ENCODE measurements at places on chromosomes 11 and 22. TPM values are rescaled to one million over a fixed set of nuclear protein-coding genes. Genes with fewer than 3 reads are reported as not detected.

Gene CCDC179
- total RNA-seq = not detected

Gene SMC1B
- not detected for total RNA-seq

GRCh38 chr11:79708319-79708932 is 267.6 kb upstream of the TENM4 start:
- DNase-seq = no peak

- DNase-seq = no peak
Observed at GRCh38 chr11:78504708-78505107, 70.0 kb downstream of the NARS2 start.

Gene APOBEC3H
- not detected for total RNA-seq

Gene ARHGAP42
- total RNA-seq = 4.8 TPM

- DNase-seq = no peak
Observed at GRCh38 chr11:130428316-130429119, at the start of gene ADAMTS8. ADAMTS8 (minus strand) TSS chr11:130428609; CDS start chr11:130428286, 323 bp downstream.

- DNase-seq = no peak
Observed at GRCh38 chr11:23502389-23502788, 642.1 kb upstream of the CCDC179 start.

DNA sequence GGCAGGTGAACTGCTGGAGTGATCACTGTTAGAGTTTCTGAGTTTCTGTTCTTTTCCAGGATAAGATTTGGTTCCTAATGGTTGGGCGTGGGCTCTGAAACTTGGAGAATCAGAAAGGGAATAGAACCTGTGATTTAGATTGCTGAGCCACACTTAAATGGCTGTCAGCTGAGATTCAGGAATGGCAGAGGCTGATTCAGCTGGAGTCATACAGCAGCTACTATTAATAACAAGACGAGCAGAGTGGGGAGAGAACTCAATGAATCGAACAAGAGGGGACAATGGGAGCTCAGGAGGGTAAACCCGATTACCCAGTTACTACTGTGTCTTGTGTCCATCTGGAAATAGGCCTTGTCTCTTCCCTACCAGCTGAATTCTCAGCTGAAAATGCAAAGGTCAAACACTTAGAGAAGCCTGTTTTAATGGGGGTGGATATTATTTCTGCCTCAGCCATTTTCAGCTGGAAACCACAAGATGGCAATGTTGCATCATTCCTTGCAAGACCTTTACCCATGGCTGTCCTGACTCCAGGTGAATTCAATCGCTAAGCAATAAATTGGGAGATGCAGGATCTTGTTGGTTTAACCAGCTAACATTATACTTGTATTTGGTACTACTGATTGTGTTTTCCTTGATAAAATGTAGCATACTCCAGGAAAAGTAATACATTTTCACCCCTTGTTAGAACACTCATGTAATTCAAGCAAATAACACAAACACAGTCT is 104.5 kb upstream of the RAG2 start:
- DNase-seq = no peak

- no peak for DNase-seq
Observed at GRCh38 chr22:45291061-45291930, 6.5 kb downstream of the UPK3A start.

GRCh38 chr11:36817336-36817965 is 219.4 kb upstream of the RAG2 start:
- no peak for DNase-seq

DNA sequence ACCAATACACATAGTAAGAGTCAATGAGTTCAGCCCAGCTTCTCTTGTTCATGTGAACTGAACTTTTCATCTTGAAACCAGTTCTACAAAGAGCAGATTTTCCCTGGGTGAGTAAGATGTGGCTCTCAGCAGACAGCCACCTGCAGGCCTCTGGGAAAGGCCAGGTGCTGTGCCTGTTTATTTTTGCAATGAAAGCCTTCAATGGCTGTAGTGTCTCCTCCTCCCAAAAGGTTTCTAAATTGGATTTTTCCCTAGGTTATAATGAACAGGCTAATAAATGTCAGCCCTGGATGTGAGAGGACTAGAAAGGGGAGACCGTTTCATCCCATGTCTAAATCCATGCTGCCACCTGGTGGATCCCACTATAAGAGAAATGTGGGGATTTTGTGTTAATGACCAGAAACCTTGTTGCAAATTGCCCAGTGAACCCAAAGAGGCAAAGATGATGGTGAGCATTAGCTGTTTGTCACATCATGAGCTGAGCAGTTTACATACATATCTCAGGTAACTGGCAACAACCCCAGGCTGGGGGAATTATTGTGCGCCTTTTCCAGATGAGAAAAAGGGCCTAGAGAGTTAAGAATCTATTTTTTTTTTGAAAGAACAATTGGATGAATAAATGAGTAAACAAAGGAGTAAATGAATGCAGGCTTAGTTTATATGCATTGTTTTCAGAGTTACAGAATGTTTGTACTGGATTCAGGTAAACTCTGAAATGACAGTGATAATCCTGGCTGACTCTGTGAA is 12.7 kb downstream of the C11orf91 start:
- no peak for DNase-seq

Gene APOA5
- total RNA-seq = not detected

DNA sequence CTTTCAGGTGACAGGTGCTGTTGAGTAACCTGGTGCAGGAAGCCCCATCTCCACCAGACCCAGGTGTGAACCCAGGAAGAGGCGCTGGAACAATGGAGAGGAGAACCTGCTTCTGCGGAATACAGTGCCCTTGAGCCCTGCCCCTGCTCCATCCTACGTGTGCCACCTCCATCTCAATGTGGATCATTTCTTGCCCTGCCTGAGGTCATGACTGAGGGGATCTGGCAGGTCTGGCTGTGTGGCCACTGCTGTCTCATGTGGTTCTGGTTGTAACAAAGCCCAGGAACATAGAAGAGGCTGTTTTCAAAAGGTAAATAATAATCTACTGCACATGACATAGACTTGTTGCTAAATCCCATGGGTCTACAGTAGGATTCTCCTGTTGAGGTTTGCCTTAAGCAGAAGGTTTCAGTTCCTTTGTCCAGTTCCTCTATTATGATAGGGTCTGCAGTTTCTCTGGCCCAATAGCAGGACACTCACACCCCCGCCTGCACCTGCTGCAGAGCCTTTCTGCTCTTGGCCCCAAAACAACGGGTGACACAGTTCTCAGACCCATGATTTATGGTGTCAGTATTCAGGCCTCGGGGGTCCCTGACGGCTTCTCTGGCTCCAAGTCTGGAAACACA is 113.5 kb upstream of the IGLL5 start:
- DNase-seq = no peak

- no peak for DNase-seq
Observed at GRCh38 chr11:93903989-93904388, 53.6 kb upstream of the VSTM5 start.

GRCh38 chr11:73230931-73231330 is 12.8 kb downstream of the P2RY2 start:
- no peak for DNase-seq

GRCh38 chr22:36227396-36227795 is 11.9 kb downstream of the APOL2 start:
- no peak for DNase-seq

DNA sequence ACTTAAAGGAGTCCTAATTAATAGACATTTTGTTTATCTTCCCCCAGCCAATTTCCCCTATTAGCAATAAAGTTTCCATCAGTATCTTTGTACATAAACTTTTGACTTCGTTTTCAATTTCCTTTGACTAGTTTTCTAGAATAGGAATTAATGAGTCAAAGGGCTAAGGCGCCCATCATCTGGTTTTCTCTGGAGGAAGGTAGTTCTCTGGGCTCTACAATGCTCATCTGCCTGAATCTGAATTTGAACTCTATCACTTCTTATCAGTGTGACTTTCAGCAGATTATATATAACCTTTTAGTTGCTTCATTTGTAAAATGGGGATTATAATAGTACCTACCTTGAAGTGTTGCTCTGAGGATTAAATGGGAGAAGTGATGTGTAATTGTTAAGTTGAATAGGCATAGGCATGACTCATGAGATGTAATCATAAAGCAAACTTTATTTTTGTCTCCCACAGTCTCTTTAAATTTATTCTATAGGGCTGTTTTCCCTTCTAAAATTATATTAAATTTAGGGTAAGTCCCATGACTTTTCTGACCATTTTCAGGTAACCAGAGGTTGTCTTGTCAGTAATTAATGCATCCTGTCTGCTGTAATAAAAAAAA is 5.8 kb upstream of the TUB start:
- DNase-seq = no peak

DNA sequence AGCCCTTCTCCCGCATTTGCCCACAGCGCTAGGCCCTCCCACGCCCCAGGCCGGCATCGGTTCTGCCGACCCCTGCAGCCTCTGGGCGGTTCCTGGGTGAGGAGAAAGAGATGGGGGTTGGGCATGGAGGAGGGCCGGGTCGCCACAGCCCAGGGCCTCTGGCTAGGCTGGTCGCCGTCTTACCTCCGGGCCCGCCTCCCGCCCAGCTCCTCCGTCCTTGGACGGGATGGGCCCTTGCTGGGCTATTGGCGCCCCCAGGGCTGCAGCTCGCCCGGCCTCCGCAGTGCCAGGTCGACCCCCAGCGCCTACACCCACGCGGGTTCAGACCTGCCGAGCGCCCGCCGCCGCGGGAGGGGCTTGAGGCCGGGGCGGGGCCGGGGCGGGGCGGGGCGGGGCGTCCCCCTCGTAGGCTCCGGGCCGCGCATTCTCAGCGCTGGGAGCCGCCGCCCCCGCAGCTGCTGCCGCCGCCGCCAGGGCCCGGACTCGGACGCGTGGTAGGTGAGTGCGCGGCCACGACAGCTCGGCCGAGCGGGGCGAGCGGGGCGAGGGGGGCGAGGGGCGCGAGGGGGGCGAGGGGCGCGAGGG is at the start of gene CD151:
TSS of gene CD151 (plus strand) at position 424 of the 585 bp plus-strand sequence. CDS start 3,118 bp downstream, outside the sequence.
- DNase-seq = peak; percentile 72

DNA sequence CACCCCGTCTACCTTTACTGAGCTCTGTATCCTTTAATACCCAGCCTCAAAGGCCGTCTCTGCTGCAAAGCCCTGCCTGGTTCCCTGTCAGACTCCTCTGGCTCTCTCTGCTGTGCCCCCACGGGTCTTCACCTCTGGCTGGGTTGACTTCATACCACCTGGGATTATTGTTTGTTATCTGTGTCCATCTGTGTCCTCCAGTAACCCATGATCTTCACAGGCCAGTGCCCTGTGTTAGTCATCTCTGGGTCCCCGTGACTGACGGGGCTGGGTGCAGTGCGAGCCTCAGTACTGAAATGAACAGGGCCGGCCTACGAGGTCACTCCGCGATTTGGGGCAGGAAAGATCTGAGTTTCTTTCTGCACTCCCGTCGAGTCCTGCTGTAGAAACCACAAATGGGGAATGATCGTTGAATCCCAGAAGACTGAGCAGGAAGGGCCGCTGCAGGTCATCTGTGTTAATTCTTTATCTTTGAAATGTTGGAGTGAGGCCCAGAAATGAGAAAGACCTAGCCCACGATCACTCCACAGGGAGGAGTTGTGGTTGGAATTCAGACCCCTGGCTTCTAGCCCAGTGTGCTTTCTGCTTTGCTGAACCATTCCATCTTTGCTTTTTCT is 12.3 kb upstream of the TUB start:
- DNase-seq = peak; percentile 84

GRCh38 chr11:9757809-9758636 is 94.1 kb downstream of the SWAP70 start:
- DNase-seq = peak; percentile 89

- DNase-seq = no peak
Observed at GRCh38 chr11:119258180-119258579, 52.0 kb downstream of the CBL start.

- DNase-seq = peak; percentile 77
Observed at GRCh38 chr11:117823946-117824420, 561 bp downstream of the FXYD2 start.

Gene TTLL8
- total RNA-seq = not detected

DNA sequence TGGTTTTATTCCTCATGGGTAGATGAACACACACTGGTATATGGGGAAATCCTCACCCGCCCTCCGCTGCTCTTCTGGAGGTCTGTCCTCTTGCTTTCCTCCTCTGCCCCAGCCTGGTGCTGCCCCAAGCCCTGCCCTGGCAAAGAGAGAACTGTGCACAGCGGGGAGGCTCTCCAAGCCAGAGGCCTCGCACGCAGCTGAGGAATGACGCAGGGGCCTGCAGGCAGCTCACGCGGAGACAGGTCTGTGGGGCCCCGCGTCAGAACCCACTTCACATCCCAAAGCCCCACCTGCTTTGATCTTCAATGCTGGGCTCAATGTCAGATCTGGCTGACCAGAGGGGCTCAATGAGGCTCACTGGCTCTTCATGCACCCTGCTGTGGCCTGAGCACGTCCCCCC is 10.0 kb downstream of the GATD1 start:
- DNase-seq = no peak

GRCh38 chr22:41500303-41500702 is 31.4 kb downstream of the ACO2 start:
- no peak for DNase-seq

GRCh38 chr11:110113505-110113904 is 20.3 kb downstream of the ZC3H12C start:
- no peak for DNase-seq

Gene TTC28
- total RNA-seq = 12.1 TPM

- DNase-seq = peak; percentile 88
Observed at GRCh38 chr11:73173755-73174494, 31.8 kb upstream of the FCHSD2 start.

DNA sequence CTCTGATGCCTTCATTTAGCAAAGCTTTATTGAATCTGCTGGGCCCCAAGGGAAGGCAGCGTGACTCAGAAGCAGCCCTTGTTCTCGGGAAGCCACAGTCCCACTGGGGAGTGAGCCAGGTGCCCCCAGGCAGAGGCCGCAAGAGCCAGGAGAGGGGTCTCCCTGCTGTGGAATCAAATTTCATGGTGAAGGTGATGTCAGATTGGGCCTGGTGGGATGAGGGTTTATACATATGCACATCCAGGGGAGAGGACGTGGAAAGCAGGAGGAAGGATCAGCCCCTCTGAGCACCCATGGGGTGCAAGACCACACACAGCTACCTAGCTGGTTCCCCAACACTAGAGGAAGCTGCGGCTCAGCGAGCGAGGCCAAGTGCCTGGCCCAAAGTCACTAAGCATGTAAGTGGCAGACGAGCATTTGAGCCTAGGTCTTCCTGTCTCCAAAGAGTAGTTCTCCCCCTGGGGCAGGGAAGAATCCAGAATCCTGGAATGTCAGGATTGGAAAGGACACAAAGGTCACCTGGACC is 2.0 kb downstream of the SYNGR1 start:
- DNase-seq = no peak

Gene PLEKHA7
- total RNA-seq = 1.3 TPM

GRCh38 chr11:116033931-116034553 is 529.8 kb upstream of the CADM1 start:
- DNase-seq = no peak

Measured in psoas muscle (tissue), 8 donors.